ENCODE measurements at places on chromosomes 6 and 20. TPM values are rescaled to one million over a fixed set of nuclear protein-coding genes. Genes with fewer than 3 reads are reported as not detected.

DNA sequence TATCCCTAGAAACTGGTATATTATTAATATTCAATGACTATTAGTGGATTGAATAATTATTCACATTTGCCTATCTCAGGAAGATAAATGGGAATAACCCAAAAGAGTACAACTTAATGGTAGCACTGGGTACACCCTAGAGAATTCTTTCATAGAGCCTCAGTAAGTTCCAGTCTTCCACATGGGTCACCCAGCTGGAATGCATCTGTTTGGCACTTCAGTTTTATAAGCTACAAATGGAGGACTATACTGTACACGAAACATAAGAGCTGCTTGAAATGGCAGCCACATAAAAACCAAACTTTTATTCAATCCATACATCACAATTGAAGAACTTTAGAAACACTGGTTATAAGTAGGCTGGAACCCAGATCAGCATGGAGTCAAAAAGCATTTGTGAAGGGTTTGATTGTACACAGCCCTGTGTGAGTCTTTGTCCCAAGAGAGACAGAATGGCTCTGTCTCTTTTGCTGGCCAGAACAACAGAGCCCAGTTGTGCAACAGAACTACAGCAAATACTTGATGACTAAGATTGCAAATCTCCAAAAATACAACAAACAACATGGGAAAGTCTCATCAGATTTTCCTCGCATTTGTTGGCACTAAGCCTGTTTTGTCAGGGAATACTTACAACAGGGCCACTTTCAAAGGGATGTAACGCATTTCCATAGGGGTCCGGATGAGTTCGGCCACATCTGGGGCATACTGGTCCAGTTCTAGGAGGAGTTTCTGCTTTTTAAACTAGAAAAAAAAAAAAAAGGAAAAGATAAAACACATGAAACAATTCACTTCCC lies 39.5 kb downstream of the PIGU start:
- DNase-seq = no peak

- DNase-seq = no peak
Measured at GRCh38 chr20:49990271-49990720, 7.5 kb downstream of the SNAI1 start.

GRCh38 chr6:140002396-140003022 lies 628.1 kb upstream of the CITED2 start:
- no peak for DNase-seq

DNA sequence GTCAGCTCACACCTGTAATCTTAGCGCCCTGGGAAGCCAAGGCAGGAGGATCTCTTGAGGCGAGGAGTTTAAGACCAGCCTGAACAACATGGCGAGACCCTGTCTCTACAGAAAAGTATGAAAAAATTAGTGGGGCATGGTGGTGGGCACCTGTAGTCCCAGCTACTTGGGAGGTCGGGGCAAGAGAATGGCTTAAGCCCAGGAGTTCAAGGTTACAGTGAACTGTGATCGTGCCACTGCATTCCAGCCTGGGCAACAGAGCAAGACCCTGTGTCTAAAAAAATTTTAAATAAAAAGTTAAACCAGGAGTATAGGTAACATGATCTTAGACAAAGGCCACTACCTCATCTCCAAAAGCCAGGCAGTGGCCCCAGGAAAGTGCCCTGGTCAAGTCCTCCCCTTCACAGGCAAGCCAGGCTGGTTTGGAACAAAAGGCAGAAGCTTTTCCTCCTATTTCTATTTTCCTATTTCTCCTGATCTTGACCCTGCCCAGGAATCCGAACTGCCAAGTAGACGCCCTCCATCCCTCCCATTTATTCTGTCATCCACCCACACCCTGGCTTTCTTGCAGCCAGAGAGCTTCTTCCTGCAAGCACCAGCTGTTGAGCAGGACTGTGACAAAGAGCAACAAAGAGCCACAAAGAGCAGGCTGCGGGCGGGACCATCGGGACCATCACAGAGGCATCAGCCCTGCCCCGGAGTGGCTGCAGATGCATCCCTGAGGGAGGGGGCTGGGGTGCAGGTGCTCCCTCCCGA lies 149.9 kb upstream of the AFDN start:
- DNase-seq = no peak

Gene NEDD9
- 41.0 TPM for total RNA-seq

Gene PRDM13
- 0.07 TPM for total RNA-seq

Gene CEP250
- total RNA-seq = 42.2 TPM

Gene GLP1R
- total RNA-seq = not detected

Data from CD8-positive, alpha-beta memory T cell (primary cell).